ENCODE measurements at places on chromosomes 3 and 15.

DNA sequence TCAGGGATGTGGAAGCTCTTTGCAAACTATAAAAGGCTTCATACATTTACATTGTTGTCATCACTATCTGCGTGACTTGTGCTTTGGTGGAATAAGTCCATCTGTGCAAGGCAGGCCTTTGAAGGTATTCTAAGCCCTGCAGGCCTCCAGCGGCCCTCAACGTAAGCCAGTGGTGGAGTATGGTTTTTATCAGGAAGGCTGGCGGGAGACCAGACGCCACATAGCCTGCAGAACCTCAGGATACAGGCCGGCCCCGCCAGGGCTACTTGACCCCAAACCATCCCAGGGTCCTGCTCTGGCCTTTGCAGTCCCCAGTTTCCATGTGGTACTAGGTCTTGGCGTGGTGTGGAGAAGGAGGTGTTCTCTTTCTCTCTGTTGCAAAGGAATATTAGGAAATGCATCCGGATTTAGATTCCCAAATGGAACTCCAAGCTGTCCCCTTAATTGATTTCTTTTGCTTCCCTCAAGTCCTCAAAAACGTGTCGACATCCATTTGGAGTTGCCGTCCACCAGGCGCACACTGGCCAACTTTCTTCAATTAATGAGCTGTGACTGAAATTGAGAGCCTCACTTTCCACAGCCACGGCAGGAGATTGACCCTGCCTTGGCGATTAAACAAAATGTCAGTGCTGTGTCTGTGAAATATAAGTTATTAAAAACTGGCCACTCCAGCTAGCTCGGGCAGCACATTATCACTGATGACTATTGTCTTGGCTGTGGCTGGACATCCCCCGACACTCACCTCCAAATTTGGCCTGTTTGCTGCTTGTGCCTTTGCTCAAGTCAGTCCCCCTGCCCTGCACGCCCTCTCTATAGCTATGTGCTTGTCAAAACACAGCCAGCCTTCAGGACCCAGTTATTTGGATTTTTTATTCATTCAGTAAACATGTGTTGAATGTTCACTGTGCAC, 239.8 kb upstream of the TLE3 start:
- DNase-seq: no peak

DNA sequence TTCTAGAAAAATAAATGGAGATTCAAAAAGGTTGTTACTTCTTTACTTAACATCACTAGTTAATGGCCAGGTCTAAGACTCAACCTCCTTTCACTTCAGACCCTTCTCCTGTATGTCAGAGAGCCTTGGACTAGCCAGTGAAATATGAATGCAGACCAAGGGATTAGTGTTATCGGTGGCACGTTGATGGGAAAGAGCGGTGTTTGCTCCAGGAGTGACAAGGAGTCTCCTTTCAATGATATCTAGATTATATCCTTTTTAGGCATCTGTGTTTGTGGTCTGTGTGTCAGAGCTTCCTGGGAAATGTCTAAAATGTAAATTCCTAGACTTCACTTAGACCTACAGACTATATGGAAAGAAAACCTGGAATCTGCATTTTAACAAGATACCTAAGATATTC, 658.0 kb upstream of the KCNMB2 start:
- DNase-seq: no peak

- DNase-seq: peak; percentile 73
These were observed 368.1 kb upstream of the UBE2E2 start for GRCh38 chr3:22835041-22835440.

DNA sequence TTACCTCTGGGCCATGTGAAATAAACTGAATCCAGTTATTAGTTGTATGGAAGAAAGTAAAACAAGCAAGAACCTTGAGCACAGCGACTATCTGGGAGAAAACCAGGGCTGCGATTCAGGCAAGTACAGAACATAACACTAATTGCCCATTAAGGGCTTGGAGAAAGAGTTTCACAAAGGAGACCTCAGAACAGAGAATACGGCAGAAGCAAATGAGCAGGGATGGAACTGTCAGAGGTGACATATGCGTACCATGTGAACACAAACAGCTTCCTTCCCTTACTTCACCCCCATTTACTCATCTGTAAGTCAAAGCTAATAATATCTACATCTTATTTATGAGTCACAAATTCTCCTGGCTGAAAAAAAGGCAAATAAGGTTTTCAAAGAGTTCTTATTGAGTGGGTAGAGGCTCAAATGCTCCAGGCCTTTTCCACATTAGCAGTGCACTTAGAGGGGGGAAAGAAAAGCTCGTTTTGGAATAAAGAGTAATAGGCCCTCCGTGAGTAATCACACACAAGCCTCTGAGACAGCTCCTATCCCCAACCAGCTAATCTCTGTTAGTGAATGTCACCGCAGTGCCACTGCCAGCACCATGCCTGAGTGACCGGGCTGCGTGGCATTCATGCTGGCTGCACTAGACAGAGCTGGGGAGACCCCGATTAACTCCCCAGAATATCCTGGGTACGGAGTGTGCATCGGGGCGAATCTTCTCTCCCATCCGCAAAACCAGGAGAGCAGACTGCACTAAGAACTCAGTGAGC, 2.6 kb downstream of the PCSK6 start:
- no peak for DNase-seq

DNA sequence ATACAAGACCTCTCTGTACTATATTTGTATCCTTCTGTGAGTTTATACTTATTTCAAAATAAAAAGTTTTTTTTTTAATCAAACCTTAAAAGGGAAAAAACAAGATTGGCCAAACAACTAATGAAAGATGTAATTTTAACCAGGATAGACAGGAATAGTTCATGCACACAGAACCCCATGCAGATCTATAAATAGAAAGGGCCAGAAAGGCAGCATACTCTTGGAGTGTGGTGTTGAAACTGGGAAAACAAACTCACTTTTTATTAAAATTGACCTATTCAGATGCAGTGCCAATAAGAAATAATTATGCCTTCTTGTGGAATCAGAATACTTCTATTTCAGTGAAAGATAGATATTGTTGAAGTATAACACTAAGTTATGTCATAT, 204.6 kb downstream of the PLCL2 start:
- no peak for DNase-seq
